H4 (cell line): ENCODE measurements at places on chromosomes 7 and 10.

GRCh38 chr7:5083311-5083711, 37.7 kb downstream of the RBAK start:
- DNase-seq: no peak

GRCh38 chr7:12220389-12221046, 9.4 kb downstream of the TMEM106B start:
- DNase-seq: no peak

- no peak for DNase-seq
These were observed 25.4 kb downstream of the CPVL start for GRCh38 chr7:29120955-29121354.

- DNase-seq: no peak
These were observed 8.4 kb downstream of the GOLGA7B start for GRCh38 chr10:97858001-97858439.

DNA sequence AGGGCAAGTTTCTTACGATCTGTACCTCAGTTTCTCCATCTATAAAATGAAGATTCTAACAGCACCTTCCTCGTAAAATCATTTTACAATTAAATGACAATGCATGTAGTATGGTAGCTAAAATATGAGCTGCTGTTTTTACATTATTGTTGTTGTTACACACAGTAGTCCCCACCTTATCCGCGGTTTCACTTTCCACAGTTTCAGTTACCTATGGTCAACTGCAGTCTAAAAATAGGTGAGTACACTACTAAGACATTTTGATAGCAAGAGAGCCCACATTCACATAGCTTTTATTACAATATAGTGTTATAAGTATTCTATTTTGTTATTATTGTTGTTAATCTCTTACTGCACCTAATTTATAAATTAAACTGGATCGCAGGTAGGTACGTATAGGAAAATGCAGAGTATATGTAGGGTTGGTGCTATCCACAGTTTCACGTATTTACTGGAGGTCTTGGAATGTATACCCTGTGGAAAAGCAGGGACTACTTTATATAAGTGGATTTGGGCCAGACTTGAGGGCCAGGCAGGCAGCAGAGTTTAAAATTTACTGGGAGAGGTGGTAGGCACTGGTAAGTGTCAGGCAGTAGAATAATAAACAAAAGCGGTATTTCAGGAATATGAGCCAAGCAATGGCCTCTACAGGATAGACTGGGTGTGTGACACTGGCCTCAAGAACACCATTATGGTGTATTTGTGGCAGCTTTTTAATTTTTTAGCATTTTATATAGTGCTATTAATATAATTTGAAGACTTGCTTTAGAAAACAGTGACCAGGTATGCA, 10.2 kb downstream of the DNMBP start:
- no peak for DNase-seq

DNA sequence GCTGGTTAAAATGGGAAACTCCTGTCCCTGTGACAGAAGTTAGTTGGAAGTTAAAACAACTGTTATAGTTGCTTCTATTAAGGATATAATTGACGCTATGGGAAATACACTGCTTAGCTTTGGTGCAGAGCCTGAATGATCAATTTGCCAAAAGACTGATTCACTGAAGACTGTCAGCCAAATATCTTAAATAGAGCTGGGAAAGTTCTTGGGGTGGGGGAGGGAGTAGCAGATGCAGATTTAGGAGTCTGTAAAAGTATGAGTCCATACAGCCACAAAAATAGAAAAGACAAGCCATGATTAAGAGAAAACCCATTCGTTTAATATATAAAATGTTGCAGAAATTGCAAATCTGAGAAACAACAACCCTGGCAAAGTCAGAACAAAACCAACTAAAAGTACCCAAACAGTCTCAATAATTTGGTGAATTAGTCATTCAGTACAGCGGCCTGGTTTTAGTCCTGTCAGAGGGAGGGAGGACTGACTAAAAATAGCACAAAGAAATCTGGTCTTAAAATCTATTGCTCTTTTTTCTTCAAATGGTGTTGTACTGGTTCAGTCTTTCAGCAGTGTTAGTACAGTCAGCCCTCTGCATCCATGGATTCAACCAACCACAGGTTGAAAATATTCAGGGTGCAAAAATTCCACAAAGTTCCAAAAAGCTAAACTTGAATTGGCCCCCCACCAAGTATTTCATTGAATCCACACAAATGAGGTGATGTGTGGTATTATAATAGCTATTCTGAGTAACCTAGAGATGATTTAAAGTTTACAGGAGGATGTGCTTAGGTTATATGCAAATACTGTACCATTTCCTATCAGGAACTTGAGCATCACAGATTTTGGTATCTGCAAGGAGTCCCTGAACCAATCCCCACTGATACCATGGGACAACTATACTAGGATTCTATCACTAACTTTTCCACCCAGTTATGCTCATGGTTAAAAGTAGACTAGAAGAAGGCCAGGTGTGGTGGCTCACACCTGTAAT, 30.0 kb downstream of the STK17A start:
- DNase-seq: no peak
